Right atrium auricular region (tissue), 2 donors: ENCODE measurements at places on chromosomes 6 and 20.

DNA sequence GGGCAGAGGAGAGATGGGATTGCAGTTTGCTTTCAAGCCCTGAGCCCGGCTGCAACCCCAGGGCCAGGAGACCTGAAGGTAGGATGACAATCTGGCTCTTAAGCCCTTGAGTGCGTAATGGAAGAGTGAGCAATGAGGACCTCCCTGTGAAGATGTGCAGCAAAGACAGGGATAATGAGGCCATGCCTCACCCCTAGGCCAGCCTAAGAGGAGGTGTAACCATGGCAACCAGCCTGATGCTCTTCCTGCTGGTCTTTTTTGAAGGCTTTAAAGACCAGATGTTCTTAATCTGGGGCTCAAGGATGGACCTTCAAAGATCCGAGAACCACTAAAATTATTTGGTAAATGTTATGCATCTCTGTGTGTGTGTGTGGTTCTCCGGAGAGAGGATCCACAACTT is 8.2 kb downstream of the ARHGAP40 start:
- DNase-seq: no peak

DNA sequence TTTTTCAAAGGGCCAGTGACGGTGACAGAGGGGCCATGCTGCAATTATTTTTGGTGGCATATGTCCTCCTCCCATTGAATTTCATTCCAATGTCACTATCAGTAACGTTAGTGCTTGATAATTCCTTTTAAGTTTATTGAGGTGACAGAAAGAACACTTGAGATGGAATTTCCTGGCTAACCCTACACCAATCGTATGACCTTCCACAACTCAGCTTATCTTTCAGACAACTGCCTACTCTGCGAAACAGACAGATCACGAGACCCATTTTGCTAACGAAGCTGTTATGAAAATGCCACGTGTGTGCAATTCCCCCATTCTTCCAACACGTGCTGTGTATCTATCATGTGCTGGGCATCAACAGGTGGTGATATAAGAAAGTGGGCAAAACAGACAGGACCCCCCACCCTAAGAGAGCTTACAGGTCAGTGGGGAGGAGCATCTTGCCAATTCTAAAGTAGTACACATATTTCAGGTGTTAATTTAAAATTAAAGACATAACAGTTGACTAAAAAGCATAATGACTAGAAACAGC is 113.0 kb downstream of the IRF4 start:
- DNase-seq: no peak

GRCh38 chr20:4781637-4782377 is 60.1 kb downstream of the PRND start:
- DNase-seq: no peak

DNA sequence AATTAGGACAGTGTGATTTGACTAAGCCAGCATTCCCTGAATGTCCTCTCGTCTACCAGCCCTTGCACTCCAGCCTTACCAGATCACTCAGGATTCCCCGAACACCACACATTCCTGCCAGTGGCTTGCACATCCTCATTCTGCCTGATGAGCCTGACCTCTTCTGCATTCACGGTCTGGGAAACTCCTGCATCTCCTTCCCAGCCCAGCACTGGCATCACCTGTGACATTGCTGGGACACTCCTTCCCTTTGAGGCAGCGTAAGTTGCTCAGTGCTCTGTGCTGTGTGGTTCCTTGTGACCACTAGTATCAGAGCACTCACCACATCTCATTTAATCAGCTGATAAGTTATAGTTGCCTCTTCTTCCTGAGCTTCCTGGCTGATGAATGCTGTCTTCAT is 17.3 kb downstream of the NCOA7 start:
- DNase-seq: no peak

DNA sequence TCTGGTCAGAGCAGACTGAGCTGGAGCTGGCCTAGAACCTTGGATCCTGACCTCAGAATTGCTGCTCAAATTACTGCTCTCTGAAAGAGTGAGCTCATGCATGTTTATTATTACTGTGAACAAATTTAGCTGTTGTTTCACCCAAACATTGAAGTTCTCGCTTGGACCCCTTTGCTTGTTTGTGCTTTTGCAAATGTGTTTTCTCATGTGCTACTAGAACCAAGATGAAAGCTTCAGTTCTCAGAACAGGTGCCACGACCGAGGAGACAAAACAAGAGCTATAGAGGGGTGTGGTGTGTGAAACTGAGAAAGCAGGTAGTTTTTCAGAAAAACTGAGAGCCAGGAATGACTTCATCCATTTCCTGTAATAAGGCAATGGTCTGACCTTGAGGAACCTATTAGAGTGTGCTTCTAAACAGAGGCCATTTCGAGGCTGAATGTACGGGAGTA is 50.0 kb upstream of the ESR1 start:
- no peak for DNase-seq
